SHP77 treated with DMSO at 0.1 percent for 48 hours (cell line): ENCODE measurements at places on chromosomes 16 and 17.

DNA sequence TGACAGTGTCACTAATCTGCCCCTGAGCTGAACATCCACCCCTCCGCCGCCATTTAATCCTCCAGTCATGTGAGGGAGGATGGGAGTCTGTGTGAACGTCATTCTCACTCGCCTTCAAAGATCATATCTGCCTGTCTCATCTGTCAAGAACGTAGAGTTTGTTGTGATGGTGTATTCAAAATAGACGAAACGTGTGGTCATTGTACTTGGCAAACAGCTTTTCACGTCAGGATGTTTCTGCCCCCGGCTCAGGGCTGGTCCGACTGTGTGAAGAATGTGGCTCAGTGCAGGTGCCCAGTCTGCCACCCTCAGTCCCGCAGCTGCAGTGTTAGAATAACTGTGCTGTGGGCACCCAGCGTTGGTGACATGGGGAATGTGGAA is 148.0 kb downstream of the KCNJ12 start:
- DNase-seq, result peak; percentile 68

GRCh38 chr17:45451131-45451530 is 18.5 kb upstream of the ARHGAP27 start:
- no peak for DNase-seq

- no peak for DNase-seq
These were observed 769.7 kb upstream of the EEF2KMT start for GRCh38 chr16:5867250-5867649.

DNA sequence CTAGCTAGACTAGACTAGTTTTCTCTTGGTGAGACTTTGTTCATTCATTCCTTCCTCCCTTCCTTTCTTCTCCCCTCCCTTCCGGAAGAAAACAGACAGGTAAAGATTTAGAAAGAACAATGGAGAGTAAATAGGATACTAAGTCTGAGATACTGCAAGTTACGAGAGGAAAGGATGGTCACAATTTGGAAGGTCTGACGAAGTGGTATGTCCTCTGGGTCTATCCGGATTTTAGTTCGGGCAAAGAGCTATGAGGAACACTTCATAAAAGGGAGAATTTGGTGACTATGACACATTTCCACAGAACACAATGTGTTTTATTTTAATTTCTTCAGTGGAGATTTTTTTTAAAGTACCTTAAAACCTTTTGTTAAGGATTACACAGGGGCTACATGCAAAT is 107.7 kb downstream of the BRIP1 start:
- DNase-seq, result no peak

DNA sequence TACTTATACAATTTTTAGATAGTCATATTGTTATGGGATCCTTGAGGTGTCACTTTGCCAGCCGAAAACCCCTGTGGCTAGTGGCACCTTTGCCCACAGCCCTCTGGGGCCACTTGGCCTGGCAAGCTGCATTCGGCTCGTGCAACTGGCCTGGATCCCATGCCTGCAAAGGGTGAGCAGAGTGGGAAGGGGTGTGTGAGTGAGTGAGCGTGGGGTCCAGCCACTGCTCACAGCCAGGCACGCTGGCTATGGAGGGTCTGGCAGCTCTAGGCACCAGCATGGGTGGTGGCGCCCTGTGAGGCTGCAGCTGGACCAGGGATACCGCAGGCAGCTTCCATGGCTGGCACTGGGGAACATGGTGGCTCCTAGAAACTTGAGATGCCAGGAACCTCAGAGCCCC is 49.0 kb downstream of the ESRP2 start:
- DNase-seq, result no peak

GRCh38 chr17:73141411-73141810 is 23.4 kb upstream of the SSTR2 start:
- DNase-seq, result no peak

DNA sequence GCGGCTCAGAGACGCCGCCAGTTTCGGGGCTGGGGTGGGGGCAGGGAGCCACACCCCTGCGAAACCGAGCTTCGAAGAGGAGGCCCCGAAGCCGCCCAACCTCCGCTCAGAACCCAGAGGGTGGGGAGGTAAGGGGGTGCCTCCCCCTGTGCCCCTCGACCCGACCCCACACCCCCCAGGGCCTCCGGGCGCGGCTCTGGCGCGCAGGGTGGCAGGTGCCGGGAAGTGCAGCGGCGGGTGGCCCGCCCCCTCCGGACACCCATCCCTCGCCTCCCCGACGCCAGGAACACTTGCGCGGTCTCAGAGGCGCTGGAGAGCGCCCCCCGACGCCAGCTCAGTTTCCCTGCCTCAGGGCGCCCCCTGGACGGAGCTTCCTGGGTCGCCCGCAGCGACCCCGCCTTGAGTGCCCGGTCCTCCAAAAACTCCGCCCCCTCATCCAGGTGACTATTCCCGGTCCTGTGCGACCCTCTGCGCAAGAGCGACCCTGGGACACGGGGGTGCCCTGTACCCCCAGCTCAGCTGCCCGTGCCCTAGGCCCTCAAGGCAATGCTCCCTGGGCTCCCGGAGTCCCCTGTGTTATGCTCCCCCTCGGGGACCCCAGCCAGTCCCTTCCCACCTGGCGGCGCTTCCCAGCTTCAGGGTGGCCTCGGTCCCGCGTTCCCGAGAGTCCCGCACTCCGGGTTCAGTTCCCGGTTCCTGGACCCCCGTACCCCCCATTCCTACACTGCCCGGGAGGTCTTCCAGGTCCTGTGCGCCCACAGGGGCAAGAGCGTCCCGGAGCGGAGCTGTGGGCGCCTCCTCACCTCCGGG is 562 bp downstream of the PPL start:
- no peak for DNase-seq

- DNase-seq, result no peak
These were observed 26.9 kb upstream of the LITAF start for GRCh38 chr16:11613381-11614303.
